Activated effector memory CD4-positive, alpha-beta T cell treated with Interleukin-2 at 50 U/mL for 16 hours (primary cell): ENCODE measurements at places on chromosomes 4 and X.

DNA sequence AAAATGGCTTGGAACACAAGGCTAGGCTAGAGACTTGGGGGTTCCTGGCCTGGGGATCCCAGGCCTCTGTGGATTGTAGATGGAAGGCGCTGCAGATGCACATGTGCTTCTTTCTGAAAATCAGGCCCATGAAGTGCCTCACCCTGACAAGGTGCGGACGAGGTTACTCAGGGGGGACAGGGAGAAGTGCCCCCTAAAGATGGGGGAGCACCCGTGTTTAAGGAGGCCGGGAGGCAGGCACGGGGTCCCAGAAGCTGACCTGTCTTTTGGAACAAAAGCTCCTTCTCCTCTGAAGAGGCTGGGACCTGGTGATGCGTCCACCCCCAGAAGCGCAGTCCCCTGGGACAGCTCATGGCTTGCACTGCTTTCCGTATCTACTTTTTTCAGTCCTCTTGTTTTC, 2.4 kb downstream of the PDZD4 start:
- no peak for DNase-seq

GRCh38 chr4:41455206-41455605, 82.8 kb upstream of the LIMCH1 start:
- no peak for DNase-seq

GRCh38 chr4:80713409-80713808, 317.1 kb upstream of the BMP3 start:
- no peak for DNase-seq

DNA sequence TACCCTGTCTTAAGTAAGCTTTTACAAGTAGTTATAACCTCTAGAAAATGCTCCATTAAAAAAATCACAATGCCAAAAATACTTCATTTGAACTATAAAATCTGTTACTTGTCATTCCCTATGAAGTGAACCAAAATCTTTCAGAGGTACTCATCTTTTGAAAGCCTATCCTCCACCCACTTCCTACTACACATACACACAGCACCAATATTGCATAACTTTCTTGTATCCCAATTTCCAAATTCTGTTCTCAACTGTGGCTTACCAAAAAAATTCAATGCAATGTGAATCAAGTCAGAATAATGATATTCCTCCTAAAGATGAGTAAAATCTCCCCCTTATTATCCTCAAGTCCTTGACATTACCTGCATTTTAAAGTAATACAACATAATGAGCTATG, 15.9 kb downstream of the DHX15 start:
- DNase-seq = no peak

GRCh38 chrX:112687189-112687691, 7.5 kb upstream of the LHFPL1 start:
- no peak for DNase-seq

DNA sequence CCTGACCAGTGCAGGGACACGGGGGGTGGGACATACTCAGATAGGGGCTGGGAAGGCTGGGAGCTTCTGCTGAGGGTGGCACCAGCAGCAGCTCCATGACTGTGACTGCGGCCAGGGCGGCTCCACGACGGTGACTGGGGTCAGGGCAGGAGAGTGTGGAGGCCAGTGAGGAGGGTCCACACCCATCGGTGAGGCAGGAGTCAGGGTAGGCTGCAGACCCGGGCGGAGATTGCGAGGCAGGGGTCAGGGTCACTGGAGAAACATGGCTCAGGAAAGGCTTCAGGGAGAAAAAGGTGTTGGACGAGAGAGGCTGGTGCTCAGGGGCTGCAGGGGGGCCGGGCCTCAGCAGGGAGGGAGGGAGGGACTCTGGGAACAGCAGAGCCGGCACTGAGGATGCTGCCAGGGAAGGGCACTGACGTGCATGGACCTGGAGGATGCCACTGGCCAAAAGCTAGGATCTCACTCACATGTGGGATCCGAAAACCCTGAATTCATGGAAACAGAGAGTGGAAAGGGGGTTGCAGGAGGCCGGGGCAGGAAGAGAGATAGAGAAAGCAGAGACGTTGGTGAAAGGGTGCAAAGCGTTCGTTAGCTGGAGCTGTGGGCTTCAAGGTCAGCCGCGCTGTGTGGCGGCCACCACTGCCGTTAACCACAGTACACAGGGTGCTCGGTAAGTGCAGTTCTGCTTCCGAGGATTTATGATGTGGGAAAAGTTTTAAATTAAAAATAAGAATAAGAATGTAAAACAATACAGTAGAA, 22.0 kb downstream of the ATP5ME start:
- DNase-seq = no peak

DNA sequence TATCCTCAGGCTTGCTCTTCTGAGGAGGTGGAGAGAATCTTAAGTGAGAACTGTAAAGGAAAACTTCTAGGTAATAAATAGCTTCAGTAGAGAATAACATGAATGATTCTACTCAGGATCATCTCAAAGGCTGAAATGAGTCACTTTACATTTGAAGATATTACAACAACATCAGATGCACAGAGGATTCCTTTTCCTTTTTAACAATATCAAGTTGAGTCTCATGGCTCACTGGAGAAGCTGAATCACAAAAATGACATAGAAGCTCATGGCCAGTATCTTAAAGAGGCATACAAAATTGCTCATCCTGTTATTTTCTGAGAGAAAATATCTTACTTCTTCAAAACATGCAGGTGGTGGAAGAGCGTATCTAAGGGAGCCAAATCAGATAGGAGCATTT, 72.5 kb upstream of the EMCN start:
- DNase-seq = no peak

- DNase-seq = no peak
Observed at GRCh38 chr4:128906581-128906980, 97.1 kb downstream of the JADE1 start.

- no peak for DNase-seq
Observed at GRCh38 chr4:4673070-4673469, 131.2 kb upstream of the STX18 start.

GRCh38 chrX:124217304-124218251, 114.9 kb upstream of the TEX13D start:
- DNase-seq = peak; percentile 53

GRCh38 chr4:113449410-113449974, 312.0 kb downstream of the CAMK2D start:
- DNase-seq = no peak

DNA sequence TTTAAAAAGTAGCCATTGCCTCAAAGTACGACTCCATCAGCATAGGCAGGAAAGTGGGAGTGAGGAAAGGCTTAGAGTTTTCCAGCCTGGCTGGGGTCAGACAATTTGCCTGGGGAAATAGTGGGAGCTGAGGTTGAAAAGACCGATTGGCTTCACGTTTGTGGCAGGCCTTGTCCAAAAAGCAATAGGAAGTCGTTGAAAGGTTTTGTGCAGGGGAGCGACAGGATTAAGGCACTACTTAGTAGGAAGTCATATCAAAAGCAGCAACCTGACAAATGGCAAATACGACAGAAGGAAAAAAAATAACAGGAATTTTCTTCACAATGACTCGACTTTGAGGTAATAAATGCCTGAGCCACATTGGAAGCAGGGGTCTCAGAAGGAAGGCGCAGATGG, 691 bp upstream of the EREG start:
- DNase-seq = no peak

DNA sequence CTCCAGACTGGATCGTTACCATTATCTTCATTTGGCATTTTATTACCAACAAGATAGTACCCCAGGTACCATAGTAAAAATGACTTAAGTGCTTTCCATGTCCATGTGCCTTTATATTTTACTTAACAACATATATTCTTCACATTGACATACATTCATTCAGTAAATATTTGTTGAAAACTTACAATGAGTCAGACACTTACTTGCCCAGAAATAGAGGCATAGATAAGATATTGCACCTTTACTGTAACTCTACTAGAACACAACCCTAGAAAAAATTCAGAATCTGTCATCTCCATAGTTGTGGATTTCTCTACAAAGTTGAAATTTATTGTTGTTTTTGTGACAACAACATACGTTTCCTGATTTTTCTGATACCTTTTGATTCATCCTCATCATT, 640.6 kb downstream of the RPA4 start:
- no peak for DNase-seq

GRCh38 chr4:41156574-41156973, 57.8 kb downstream of the APBB2 start:
- DNase-seq = no peak

- DNase-seq = no peak
Observed at GRCh38 chrX:39576041-39576872, 521.5 kb downstream of the BCOR start.

GRCh38 chr4:31983246-31983645, 1263.1 kb downstream of the PCDH7 start:
- DNase-seq = no peak

GRCh38 chrX:110163488-110163887, 154.4 kb downstream of the AMMECR1 start:
- DNase-seq = no peak

DNA sequence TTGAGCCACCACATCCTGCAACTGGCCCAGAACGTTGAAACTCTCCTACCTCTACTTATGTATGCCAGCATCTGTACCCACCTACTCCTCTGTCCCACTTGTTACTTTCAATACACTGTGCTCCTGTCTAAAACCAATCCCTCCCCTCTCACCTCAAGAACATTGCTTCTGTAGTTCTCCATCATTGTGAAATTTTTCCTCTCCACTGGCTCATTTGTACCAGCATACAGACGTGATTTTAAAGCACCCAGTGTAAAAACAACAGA, 25.5 kb upstream of the USO1 start:
- no peak for DNase-seq

GRCh38 chr4:1512738-1513660, 106.8 kb upstream of the NKX1-1 start:
- peak; percentile 19 for DNase-seq

- no peak for DNase-seq
Observed at GRCh38 chr4:109094056-109094455, 208.4 kb downstream of the COL25A1 start.

DNA sequence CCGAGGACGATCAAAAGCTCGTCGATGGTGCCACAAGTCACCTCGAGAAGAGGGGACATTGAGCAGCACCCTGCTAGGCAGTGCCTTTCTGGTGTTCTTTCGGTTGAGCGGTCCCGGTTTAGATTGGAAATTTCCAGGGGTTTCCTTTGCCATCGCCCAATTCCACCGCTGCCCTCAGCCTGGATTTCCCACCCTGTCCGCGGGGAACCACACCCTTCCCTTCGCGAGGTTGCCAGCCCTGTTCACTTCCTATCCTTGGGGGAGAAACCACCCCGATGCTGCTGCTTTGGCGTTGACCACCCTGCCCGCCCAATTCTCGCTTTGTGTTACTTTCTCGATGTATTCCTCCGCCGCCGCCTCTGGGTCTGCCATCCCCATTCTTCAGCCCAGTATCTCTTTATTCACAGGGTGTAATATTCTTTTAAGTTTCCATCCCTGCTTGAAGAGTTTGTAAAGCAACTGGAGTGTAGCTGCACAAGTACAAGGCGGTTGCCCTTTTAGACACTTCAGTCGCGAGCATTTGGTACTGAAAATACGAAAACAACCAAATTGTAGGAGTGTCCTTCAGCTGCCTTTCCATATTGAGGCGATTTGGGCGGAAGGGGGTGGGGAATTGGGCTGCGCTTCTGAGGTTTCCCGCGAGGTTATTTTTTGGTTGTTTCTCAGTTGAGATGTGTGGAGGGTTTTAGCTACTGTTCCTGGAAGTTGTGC, 1.1 kb downstream of the OGT start:
- peak; percentile 48 for DNase-seq

GRCh38 chrX:67607466-67607865, 63.6 kb downstream of the AR start:
- DNase-seq = no peak

GRCh38 chr4:42309361-42310260, 87.7 kb upstream of the SHISA3 start:
- no peak for DNase-seq

DNA sequence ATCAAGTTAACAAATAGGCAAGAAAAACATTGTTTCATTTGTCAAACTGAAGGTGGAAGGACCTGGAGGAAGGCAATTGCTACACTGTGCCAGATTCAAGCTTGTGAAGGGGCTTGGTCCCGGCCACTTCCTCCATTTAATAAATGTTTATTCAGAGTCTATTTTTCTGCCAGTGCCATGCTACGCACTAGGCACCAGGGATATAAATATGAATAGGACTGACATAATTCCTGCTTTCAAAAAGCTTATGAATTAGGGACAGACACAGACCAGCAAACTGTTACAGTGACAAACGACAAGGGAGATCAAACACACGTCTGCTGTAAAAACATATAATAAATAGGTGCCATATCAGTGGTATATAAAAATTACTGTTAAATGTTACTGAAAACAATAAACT, 571 bp downstream of the TLR6 start:
- DNase-seq = no peak
